ENCODE measurements at places on chromosomes 3 and 15.

DNA sequence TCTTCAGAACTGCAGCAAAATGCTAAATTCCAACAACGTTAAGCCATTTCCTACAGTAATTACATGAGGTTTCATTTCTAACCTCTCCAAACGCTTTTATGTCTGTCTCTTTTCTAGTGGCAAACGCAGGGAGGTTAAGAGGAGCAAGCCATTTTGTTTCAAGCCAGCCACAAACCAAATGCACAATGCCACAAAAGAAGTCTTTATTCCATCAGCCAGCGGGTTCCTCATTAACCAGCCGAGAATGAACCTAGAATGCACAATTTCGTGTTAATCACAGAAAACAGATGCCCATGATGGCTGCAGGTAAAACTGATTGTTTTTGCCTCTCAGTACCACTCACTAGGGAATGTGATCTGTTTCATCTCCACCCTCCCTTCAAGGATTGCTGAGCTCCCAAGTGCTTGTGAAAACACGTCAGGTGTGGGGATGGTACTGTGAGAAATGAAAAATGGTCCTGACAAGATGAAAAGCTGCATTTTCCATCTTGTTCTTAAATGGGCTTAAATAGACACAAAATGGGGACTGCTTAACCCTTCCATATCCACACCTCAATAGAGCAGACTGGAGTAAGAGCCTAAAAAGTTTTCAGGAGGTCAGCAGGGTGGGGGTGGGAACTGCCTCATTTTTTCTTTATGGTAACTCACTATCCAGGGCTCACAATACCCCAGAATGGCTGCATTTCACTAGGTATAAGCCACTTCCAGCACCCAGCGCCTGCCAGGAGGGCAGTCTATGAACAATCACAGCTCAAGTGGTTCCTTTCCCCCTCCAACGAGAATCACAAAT lies 277.1 kb downstream of the MAGI1 start:
- DNase-seq: no peak

- no peak for DNase-seq
These were observed 60.9 kb downstream of the STRIT1 start for GRCh38 chr3:155232605-155233004.

DNA sequence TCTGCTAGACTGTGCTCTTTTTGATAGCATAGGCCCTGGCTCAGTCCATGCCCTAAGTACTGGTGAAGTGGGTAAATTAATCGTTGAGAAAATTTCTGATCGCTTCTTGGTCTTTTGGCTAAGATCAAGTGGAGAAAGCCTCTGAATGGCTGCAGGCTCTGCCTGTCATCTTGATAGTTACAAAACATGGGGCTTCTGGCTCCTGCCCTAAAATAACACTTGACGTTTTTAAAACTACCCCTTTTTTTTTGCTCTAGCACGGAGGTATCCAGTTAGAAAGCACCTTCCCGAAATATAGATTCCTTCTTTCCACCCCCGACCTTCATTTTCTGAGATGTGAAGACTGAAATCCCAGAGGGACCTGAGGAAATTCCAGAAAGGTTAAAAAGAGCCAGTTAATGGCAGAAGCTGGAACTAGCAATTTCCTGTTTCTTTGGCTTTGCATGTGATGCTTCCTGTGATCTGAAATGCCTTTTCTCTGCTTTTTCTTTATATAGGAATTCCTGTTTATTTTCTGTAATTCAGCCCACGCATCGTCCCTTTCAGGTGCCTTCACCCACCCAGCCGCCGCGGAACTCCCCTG lies 799 bp upstream of the C2CD4B start:
- no peak for DNase-seq

GRCh38 chr3:192875971-192876565 lies 41.6 kb downstream of the MB21D2 start:
- DNase-seq: no peak

DNA sequence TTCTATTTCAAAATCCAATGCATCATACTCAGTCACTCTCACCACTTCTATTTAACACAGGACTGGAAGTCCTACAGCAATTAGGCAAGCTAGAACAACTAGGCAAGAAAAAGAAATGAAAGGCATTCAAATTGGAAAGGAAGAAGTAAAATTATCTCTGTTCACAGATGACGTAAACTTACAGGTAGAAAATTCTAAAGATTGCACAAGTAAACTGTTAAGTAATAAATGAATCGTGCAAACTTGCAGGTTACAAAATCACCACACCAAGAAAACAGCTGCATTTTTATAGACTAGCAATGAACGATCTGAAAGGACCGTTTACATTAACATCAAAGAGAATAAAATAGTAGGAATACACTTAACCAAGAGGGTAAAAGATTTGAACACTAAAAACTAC lies 36.2 kb downstream of the CHST2 start:
- no peak for DNase-seq

GRCh38 chr3:46483825-46484224 lies 14.0 kb upstream of the RTP3 start:
- DNase-seq: no peak

- no peak for DNase-seq
These were observed 61.3 kb downstream of the RIOX2 start for GRCh38 chr3:97910931-97911351.

- no peak for DNase-seq
These were observed 12.1 kb upstream of the TGM5 start for GRCh38 chr15:43278869-43279268.

- DNase-seq: no peak
These were observed 6.6 kb downstream of the MYZAP start for GRCh38 chr15:57598346-57598745.

DNA sequence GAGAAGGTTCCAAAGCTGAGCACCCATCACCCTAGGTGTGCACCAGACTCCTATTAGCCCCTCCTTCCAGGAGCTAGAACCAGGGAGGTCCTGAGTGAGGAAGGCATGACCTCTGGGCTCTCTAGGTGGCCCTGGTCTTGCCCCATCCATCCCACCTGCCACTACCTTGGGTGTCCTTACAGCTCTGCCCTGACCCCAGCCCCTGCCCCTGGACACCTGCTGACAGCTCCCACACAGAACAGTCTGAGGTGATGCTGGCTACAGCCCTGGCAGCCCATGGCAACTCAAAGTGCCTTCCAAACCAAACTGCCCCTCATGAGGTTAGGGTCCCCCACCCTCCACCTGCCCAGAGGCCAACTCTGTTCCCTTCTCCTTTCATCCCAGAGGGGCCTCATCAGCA lies 37.2 kb downstream of the GOLGA6A start:
- DNase-seq: no peak

DNA sequence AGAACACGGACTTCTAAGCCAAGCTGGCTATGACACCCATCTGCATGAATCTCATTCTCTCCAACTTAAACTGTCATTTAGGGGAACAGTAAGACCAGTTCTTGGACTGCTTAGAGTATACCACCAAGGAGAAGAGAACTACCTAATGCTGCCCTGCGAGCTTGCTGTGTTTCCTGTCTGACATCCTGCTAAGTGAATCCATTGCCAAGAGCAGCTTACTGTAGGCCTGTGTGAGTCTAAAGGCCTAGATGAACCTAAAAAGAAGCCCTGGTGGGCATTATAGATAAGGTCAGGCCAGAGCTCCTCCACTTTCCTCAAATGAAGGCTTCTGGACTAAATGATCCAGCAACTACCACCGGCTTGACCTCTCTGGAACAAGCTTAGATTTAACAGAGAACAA lies 15.0 kb downstream of the LZTFL1 start:
- no peak for DNase-seq

DNA sequence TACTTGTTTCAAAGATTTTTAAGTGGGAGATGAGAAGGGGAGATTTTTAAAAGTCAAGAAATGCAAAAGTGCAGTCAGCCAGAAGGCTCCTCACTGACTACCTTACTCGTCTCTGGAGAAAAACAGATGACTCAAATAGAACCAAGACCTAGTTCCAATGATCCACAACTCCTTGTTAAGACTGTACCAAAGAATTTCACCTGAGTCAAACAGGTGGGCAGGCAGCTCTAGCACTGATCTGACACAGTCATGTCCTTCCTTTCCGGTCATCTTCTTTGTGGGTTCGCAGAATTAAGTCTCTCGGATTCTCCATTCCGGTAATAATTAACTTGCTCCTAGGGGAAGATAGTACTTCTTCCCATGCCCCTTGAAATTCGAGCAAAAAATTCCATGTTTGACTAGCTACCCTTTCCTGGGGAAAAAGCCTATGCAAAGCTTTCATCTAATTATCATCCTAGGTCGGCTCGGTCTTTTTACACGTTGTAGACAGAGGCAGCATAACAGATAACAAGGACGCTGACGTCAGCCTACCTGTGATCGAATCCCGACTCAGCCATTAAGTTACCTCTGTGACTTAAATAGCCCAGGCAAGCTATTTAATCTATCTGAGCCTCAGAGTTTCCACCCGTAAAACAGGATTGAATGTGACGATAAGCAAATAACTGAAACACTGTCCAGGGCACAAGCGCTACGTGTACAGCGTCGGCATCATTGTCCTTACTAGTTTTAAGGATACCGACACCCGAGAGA lies 758 bp downstream of the SELENOK start:
- DNase-seq: peak; percentile 33

- DNase-seq: no peak
These were observed 21.7 kb upstream of the ALAS1 start for GRCh38 chr3:52176180-52176752.

DNA sequence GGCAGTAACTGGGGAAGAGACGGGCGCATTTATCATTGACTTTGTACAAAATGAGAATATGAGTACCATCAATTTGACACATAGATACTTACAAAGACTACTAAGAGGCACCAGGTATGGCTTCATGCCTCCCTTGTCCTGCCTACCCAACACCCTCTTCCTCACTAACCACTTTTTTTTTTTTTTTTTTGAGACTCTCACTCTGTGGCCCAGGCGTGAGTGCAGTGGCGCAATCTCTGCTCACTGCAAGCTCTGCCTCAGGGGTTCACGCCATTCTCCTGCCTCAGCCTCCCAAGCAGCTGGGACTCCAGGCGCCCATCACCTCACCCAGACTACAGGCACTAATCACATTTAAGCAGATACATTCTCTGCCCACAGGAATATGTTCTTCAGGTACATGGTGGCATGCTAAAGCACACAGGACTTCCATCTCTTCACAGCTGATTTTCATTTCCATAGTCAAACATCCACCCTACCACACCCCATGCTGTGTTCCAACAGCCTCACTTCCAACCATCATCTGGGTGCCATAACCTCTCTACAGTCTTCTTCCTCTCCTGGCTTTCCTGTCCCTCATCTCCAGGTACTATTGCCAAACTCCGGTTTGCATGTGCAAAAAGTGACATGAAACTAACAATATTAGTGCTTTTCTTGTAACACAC lies 41.7 kb downstream of the RAB27A start:
- no peak for DNase-seq

DNA sequence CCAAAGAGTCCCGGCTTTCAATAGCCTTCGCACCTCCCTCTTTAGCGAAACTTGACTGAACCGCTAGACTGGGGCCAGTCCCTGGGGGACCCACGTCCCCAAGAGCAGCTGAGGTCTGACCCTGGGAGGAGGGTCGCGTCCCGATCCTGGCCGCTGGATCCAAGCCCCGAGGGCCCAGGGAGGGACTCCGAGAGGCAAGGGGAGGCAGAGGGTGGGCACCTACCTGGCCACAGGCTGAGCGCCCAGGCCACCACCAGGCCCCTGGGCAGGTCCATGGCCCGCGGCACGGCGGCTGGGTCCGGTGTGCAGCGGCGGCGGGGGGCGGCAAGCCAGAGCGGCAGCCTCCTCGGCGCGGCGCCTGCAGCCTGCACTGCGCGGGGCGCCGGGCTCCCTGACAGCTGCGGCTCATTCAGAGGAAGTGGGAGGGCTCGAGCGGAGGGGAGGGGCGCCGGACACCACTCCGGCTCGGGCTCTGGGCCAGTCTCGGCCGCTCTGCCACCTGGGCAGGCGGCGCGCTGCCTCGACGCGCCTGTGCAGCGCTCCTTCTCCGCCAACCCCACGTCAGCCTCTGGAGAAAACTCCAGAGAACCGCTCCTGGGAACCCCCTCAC lies at the start of gene ITGA11:
TSS of gene ITGA11 (minus strand) at position 372 of the 610 bp plus-strand sequence. CDS start at position 275, 97 bp downstream.
- no peak for DNase-seq

DNA sequence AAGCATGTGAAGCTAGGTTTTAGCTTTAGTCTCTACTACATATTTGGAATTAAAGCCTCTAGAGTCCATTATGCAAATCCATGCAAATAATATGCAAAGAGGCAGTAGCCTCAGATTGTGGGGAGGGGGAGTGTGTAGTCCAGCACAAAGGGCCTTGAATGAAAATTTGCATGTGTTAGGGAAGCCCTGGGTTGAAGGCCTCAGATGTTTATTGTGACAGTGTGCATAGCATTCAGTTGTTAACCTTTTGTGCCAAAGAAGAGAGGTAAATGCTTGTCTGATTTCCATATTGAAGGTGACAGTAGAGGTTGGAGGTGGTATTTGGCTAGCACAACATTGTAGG lies 24.5 kb upstream of the BFSP2 start:
- no peak for DNase-seq

- no peak for DNase-seq
These were observed 88.9 kb downstream of the FEZF2 start for GRCh38 chr3:62284442-62284841.

DNA sequence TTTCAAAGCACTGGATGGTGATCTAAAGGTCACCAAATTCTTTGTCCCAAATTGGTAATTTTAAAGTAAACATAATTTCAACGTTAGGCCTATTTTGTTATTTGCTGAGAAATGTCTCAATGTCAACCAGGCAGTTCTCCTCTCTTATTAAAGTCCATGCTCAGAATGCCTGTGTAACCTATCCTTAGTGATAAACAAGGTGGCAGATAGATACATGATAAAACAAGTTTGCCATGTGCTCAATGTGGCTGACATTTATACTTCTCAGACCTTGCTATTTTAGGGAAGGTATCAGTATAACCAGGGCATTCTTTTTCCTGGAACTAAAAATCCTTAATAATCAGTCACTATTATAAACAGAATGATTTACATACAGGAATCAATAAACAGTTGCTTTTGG lies 8.5 kb downstream of the MBNL1 start:
- no peak for DNase-seq

DNA sequence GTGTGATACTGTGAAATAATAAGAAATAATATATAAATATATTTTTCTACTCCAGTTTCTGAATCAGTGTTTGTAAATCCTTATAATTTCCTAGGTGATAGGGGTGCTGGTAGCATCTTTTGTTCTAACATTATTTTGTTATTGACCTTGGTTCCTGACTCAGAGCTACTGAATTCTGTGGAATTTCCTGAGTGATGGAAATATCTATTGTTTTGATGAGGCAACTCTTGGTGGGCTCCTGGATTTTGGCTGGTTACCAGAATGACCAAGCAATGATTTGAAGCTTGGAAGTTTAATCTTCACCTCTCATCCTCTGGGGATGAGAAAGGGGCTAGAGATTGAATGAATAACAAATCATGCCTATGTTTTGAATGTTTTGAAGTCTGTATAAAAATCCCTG lies 377.3 kb downstream of the LPP start:
- no peak for DNase-seq

- DNase-seq: no peak
These were observed 30.1 kb downstream of the KBTBD8 start for GRCh38 chr3:67028001-67028784.
